ENCODE measurements at places on chromosomes 11 and 22.

- DNase-seq, result no peak
These were observed 9.2 kb downstream of the EXT2 start for GRCh38 chr11:44104481-44105294.

DNA sequence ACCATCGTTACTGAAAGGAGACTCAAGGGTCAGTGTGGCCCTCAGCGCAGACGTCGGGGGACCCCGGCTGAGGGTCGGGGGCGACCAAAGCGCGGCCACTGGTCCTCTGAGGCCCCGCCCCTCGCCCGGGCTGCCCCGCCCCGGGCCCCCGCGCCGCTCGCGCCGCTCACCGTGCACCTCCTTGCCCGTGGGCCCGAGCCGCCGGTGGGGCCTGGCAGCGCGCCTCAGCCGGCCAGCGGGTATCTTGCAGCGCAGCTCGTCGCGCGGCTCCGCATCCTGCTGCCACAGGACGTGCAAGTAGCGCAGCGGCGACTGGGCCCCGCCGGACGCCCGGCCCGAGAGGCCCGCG is 419 bp downstream of the ANKRD54 start:
- DNase-seq, result no peak

DNA sequence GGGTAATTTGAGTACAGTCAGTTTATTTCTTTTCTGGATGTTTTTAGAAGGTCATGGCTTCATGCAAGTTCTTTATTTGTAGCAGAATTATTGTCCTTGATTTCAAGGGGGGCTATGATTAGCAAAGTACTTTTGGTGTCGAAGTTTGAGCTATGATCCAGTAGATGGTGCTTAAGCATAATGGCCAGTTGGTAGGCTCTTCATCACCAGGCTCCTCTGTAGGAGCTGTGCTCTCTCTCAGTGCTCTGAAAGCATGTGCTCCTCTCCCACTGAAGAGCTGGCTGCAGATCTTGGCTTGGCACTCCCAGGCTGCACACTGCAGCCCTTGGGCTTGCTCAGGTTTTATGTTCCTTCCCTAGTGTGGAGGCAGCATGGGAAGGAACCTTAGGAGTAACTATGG is 852.7 kb downstream of the LUZP2 start:
- DNase-seq, result no peak

DNA sequence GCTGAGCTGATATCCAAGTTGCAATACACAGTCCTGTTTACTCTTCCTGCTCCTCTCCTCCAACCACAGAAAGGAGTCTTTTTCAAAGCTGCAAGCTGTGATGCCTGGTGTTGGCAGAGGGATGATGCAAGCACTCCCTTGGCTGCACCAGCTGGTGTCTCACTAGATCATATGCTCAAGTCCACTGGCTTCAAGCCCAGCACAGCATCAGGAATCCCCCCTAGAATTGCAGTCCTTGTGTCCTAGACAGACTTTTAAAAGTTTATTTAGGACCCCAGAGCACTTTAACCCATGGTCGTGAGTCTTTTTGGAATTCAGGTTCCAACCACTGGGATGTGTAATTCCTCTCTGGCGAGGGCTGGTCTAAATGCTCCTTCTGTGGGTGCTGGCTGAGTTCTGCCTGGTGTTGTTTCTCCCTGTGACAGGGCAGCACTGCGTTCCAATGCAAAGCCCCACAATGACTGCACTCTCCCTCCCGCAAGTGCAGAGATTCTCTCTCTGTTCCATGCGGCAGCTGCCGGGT is 1.9 kb upstream of the HEPN1 start:
- DNase-seq, result peak; percentile 62

DNA sequence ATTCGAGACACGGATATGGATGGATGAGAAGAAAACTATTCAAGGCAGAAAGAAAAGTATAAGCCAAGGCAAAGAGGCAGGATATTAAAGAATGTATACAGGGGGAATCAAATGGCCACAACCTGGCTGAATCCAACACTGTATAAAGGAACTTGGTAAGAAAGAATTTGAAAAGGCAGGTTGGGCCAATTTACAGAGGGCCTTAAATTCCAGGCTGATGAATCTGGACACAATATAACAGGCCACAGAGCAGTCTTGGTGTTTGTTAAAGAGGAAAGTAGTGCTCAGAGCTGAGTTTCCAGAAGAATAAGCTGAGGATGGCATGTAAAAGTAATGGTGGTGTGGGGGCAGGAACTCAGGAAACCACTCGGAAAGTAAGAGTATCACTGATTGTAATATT is 72.3 kb upstream of the POU2AF2 start:
- no peak for DNase-seq

- DNase-seq, result no peak
These were observed 48.9 kb upstream of the CDON start for GRCh38 chr11:126111458-126112116.

GRCh38 chr22:20857247-20857643 is 1.4 kb downstream of the PI4KA start:
- DNase-seq, result no peak

- no peak for DNase-seq
These were observed 59.8 kb downstream of the PDE2A start for GRCh38 chr11:72614381-72614780.

- DNase-seq, result no peak
These were observed 36.0 kb downstream of the SYN3 start for GRCh38 chr22:33022231-33022630.

- no peak for DNase-seq
These were observed 527.1 kb upstream of the CCDC90B start for GRCh38 chr11:83813296-83813695.

DNA sequence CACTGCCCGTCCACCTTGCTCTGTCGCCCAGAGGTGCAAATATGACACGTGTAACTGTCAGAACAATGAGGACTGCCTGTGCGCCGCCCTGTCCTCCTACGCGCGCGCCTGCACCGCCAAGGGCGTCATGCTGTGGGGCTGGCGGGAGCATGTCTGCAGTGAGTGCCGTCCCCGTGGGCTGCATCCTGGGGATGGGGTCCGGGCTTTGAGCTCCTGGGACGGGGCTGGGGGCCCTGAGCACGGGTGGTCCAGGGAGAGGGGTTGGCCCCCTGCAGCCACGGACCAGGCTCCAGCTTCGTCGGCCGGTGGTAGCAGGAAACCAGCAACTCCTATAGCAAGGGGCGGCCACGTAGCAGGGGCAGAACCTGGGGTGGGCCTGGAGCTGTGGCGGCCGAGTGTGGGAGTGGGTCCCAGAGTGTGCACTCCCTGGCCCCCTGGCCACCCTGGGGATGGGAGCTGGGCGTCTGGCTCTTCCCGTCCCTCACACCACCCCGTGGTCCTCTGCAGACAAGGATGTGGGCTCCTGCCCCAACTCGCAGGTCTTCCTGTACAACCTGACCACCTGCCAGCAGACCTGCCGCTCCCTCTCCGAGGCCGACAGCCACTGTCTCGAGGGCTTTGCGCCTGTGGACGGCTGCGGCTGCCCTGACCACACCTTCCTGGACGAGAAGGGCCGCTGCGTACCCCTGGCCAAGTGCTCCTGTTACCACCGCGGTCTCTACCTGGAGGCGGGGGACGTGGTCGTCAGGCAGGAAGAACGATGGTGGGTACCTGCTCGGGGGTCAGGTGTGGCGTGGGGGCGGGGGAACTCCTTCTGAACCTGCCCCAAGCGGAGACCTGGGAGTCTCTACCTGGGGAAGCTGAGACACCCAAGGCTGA is 10.1 kb downstream of the MUC2 start:
- no peak for DNase-seq

GRCh38 chr11:45180179-45180847 is 33.9 kb downstream of the PRDM11 start:
- no peak for DNase-seq

DNA sequence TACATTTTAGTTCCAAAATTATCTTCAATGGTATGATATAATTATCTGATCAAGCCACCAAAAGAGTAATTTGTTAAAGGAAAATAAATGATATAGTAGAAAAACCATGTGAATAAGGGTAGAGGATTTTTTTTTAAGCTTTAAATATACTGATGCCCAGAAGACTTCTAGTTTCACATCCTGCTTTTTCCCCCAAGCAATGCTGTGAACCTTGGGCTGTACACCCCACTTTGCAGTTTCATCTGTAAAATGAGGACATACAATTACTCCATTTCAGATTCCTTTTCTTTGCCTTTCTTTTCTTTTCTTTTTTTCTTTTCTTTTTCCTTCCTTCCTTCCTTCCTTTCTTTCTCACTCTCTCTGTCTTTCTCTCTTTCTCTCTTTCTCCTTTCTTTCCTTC is 1125.4 kb downstream of the DLG2 start:
- DNase-seq, result no peak

DNA sequence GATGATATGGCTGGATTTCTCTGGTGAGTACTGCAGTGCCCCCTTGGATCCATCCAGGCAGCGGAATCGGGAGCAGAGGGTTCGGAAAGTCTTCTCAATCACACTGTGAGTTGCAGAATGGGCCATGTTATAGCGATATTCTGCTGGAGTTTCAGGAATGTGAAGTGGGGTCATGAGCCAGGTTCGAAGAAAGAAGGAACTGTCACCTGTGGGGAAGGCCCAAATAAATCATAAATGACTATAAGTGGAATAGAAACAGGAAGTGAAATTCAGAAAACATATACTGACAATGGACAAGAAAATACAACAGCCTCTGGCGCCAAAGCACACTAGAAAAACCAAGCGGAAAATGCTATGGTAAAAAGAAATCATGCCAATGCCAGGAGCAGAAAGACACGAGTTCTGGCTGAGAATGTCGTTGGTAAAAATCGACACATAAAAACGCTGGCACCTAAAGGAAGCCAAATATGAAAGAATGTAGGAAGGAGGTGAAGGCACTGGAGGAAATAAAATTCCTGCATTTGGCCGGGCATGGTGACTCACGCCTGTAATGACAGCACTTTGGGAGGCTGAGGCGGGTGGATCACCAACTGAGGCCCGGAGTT is 10.0 kb upstream of the AMBRA1 start:
- no peak for DNase-seq

DNA sequence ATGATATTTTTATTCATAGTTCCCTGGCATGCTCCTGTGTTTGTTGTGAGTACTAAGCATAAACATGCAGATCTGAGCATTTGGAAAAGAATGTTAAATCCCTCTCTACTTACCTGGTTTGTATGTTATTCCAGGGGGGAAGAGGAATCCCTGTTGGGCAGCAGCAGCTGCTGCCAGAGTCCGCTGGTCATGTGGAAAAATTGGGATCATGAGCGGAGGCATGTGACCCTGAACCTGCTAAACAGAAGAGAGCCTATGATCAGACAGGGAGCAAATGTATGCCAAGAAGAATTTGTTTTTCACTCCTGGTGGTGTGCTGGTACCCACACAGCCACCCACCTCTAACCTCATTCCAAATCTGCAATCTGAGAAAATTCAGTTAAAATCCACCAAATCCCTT is 244.7 kb downstream of the SOX6 start:
- DNase-seq, result no peak

DNA sequence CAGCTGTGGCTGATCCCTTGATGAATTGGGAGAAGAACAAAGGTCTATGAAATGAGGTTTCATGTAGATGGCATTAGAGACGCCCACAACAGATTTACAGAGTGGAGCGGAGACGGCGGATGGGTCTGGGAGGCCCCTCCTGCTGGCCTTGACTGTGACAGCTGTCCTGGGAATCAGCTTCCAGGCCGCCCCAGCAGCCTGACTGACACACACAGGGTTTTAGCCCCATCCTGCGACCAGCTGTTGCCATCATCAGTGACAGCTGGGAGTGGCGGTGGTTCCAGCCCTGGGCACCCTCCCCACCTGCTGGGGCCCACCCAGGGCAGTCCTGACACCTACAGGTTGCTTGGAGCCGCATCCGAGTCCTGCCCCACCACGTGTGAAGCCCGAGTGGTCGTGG is 64.0 kb upstream of the PPP6R3 start:
- peak; percentile 88 for DNase-seq
